ENCODE measurements at places on chromosomes 3 and 15.
A peak's percentile ranks its signal among the peaks of the same experiment; 100 is the strongest.

GRCh38 chr3:43326891-43327581, 40.7 kb downstream of the SNRK start:
- DNase-seq, result no peak

- DNase-seq, result no peak
These were observed 122.8 kb upstream of the CGNL1 start for GRCh38 chr15:57253500-57253899.

GRCh38 chr3:138442433-138442832, 8.0 kb downstream of the ESYT3 start:
- no peak for DNase-seq

DNA sequence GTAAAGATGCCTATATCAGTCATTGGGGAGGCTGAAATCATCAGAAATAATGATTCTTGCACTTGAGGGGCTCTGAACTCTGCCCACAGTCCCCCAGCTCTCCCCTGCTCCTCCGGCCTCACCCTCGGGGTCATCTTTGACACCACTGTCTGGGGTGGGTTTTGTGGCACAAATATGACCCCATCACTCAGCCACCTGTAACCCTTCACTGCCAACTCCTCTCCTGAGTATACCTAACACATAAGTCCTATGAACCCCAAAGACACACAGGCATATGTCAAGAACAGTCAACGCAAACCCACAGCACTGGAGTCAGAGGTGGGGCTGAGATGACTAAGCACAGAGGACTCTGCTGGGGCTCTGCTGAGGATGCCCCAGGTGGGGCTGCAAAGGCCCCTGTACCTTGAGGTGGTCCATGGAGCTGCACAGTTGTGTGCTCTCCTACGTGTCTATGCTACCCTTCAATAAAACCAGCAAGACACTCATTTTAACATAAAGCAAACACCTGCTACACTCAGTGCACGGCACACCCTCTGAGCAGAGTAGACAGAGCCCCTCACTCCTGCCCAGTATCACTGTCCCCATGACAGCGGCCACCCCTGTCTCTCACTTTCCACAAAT, 29.9 kb downstream of the SLC41A3 start:
- DNase-seq, result no peak

DNA sequence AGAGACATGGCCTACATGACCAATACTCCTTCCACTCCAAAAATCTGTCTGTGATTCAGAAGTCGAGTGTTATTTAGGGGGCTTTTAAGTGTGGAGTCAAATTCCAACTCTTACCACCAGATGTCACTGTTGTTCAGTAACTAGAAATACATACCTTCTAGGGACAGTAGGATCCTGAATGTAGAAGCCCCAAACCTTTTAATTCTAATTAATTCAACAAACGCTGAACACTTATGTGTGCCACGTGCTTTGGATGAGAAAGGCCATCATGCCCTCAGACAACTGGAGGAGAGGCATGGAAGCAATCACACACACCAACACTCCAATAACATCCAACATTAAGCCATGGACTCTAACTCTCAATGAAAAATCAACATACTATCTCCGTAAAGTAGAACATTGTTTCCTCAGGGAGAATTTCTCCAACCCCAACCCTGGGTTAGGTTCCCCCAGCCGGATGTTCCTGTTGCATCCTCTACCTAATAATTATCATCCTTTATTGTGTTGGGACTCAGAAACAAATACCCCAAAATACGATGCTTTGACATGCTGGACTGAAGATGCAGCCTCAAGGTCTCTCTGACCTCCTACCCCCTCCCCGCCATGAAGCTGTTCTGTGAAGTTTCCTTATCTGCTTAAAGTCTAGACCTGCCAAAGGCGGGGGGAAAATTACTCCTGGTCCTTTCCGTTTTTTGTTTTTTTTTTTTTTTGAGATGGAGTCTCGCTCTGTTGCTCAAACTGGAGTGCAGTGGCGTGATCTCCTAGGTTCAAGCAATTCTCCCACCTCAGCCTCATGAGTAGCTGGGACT, 8.0 kb upstream of the CCDC13 start:
- DNase-seq, result no peak

GRCh38 chr3:79012946-79013362, 754.8 kb downstream of the ROBO1 start:
- no peak for DNase-seq

DNA sequence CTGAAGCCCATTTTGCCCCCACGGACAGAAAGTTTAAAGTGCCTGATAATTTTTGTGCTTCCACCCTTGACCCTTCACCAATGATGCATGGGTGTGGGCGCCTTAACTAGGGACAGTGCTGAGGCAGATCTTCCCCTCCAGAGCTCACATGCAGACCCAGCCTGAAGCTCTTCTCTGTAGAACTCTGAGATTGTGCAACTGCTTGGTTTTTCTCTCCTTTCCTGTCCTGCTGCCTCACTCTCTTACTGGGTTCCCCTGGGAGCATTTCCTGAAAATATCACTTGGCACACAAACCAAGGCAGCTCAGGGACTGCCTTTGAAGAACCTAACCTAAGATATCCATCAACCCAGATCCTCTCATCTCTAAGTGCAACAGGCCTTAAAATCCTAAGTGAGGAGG, 220.3 kb upstream of the STT3B start:
- no peak for DNase-seq

DNA sequence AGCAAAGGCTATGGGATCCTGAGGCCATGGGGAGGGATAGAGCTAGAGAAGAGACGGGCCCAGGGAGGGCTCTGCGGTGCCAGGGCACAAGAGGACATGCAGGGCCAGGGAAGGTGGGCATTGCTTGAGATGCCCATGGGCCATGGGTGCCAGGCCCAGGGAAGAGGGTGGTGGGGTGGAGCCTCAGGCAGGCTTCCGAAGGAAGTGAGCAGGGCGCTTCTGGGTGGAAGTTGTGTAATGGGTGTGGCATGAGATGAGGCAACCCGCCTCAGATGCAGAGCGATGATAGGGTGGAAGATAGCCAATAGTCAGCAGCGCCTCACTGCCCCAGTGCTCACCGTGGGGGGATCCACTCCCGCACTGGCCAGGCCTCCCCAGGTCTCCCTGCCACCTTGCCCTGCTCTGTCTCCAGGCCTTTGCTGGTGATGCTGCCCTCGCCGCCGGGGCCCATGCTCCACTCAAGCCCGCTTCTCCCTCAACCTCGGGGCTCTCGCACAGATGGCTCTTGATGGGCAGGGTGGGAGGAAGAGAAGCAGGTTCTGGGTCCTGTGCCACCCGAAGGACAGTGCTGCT, 51.4 kb downstream of the DNAJB8 start:
- no peak for DNase-seq

GRCh38 chr3:142784228-142784627, 60.4 kb downstream of the TRPC1 start:
- DNase-seq, result no peak

DNA sequence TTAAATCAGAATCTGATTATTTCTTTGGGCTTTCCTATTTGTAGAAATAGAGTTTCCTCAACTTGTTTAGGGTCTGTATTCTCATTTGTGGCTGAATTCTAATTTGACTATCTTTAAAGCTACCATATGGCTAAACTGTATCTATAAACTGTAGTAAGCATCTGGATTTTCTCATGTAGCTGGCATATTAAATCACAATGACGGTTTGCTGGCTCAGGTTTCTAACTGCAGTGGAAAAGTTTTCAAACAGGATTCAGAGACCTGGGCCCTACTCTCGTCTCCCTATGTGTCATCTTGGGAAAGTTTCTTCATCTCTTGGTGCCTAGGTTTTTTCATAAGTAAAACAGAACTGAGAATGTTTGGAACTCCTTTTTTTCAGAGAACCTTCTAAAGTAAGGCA, 68.3 kb downstream of the GALK2 start:
- no peak for DNase-seq

DNA sequence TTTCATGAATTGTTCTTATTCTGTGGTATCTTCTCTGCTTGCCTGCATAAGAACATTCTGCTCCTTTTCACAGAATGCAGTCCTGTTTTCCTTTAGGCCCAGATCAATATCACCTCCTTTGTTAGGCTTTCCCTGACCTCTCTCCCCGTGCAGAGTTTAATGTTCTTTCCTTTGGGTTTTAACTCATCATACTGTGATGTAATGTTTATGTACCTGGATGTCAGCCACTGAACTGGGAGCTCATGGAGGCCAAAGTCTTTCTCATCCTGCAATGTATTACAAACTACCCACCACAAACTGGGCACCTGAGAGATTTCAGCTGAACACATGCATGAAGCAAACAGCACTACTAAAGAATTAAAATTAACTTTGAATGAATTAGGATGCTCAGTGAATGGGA, 192.8 kb upstream of the RORA start:
- DNase-seq, result no peak

- DNase-seq, result peak; percentile 44
These were observed 792 bp downstream of the TPRA1 start for GRCh38 chr3:127589600-127590281.

DNA sequence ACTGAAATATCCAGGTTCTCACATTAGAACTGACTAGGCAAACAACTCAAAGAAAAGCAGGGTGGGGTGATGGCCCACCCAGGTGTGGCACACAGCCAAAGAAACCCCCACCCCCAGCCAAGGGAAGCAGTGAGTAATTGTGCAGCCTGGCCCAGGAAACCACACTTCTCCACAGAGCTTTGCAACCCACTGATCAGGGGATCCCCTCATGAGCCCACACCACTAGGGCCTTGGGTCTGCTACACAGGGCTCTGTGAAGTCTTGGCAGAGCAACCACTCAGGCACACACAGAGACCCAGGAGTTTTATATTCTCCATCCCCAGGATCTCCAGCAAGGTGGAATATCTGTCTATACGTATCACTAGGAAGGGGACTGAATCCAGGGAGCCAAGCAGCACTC, 22.2 kb upstream of the TRIM42 start:
- no peak for DNase-seq

DNA sequence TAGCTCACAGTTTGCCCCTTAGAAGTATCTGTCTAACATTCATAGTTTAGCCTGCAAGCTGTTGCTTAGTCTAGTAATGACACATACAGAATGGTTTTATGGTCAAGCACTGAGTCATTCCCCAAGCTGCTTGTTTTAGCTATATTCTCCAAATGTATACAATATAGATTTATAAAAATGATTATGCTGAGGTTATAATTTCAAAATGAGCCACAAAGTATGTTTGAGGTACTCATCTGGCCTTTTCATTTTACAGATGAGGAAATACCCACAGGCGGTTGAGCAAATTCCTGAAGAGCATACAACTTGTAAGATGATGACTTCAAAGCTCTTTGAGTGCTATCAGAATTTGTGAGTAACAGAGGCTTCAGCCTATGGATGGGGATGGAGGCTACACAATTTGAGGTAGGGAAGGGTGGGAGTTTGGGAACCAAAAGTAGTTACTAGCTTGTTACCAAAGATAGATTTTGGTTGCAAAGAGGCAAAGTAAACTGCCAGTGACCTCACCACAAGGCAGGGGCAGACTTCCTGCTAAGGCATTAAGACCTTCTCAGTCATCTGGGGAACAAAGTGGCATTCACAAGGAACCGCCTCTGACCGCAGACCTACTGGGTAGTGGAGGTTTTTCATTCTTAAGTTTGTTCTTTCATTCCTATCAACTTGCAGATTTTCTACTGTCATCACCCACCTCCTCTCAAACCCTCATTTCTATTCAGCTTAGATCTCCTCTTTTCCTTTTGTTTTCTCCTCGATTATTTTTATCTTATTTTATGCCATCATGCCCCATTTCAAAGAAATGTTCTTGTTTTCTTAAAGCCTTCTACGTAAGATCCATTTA, 257.2 kb upstream of the NECTIN3 start:
- no peak for DNase-seq

GRCh38 chr15:64747578-64747977, 27.8 kb downstream of the RBPMS2 start:
- peak; percentile 37 for DNase-seq

DNA sequence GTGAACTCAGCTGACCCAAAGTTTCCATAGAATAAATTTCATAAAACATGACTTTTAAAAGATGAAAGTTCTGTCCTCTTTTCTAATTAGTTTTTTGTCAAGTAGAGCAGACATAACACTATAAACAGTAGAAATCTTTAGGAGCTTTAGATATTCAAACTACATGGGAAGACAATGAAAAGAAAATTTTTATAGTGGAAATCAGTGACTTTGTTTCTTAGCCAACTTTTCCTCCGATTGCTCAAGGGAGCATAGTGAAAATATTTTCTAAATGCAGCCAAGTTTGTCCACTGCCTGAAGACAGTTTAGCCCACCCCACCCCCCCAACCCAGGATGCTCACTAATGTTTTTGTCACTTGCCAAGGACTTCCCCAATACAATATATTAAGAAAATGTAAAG, 114.9 kb downstream of the PLD1 start:
- DNase-seq, result no peak

GRCh38 chr3:60916546-60916945, 334.7 kb downstream of the FHIT start:
- DNase-seq, result no peak

- DNase-seq, result no peak
These were observed 187.9 kb downstream of the GHSR start for GRCh38 chr3:172260381-172260780.

GRCh38 chr3:32460031-32460749, 42.5 kb downstream of the CMTM6 start:
- no peak for DNase-seq

DNA sequence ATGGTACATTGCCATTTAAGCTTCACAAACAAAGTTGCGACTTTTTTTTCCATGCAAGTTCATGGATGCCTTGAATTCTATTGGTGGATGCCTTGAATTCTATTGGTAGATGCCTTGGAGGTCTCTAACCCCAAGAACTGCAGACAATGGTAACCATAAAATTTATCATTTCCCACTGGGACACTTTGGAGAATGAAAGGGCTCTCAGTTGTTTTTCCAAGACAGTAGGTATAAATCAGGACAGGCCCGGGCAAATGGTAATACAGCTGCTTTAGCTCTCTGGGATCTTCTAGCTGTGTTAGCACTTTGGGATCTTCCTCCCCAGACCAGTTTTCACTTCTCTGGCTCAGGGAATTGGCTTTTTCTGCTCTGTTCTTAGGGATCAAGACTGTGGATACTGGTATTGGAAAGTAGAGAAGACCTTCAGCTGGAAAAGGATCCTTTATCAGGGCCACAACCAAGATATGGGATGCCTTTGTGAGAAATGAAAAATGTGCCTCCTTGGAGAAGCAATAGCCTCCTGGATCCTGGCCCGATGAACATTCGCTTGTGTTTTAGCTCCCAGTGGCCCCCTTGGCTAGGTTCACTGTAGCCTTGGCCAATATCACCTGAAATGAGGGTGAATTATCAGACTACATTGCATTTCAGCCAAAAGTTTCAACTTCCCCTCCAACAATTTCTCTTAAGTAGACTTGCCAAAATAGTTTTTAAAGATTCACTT, 8.3 kb downstream of the LRRC3B start:
- DNase-seq, result no peak

DNA sequence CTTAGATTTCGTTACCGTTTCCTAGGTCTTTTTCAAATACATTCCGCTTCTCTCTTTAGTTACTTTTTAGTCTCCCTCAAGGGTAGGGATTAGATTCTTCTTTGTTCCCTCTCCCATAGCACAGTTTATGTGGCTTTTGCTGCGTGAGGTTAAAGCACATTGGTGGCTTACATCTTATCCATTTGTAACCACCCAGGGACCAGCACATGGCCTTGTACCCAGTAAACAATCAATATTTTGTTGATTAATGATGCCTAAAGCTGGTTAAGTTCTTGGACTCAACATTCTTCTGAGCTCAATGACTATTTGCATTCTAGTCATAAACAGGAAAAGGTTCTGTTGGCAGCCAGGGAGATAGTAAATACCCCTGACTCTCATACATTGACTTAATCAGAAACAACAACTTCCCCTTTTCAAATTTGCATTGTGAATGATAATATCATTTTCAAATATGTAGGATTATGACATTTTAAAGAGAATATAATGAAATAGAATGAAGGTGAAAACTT, 60.2 kb downstream of the CACNA1D start:
- no peak for DNase-seq

Data from Right ventricle myocardium superior (tissue), 1 donor.